Hair follicle dermal papilla cell (primary cell): ENCODE measurements at places on chromosomes 11 and 22. TPM values are rescaled to one million over a fixed set of nuclear protein-coding genes. Genes with fewer than 3 reads are reported as not detected.

Gene TEX54
- total RNA-seq = not detected in 2 replicates

Gene ARHGAP1
- total RNA-seq = 53.5 and 64.0 TPM in 2 replicates

Gene CCDC88B
- total RNA-seq = 0.16 and 0.36 TPM in 2 replicates

Gene HEPHL1
- not detected in 2 replicates for total RNA-seq

Gene PISD
- 34.1 and 39.0 TPM in 2 replicates for total RNA-seq

Gene TRPC6
- total RNA-seq = 11.5 and 18.3 TPM in 2 replicates

Gene SLC1A2
- total RNA-seq = 6.0 and 8.6 TPM in 2 replicates

Gene LMNTD2
- total RNA-seq = 0.61 and 0.97 TPM in 2 replicates

Gene OR5B3
- total RNA-seq = not detected in 2 replicates

Gene PES1
- 63.1 and 65.1 TPM in 2 replicates for total RNA-seq

Gene SLCO2B1
- not detected in 2 replicates for total RNA-seq

Gene BIRC3
- total RNA-seq = 1.1 and 1.8 TPM in 2 replicates

Gene CCS
- total RNA-seq = 25.7 and 31.0 TPM in 2 replicates

Gene SYNGR1
- 6.6 and 12.2 TPM in 2 replicates for total RNA-seq

Gene FAM227A
- total RNA-seq = 1.9 and 2.3 TPM in 2 replicates
